ENCODE measurements at places on chromosomes 6 and 20.

GRCh38 chr20:53138454-53139262, 166.5 kb downstream of the TSHZ2 start:
- no peak for DNase-seq

DNA sequence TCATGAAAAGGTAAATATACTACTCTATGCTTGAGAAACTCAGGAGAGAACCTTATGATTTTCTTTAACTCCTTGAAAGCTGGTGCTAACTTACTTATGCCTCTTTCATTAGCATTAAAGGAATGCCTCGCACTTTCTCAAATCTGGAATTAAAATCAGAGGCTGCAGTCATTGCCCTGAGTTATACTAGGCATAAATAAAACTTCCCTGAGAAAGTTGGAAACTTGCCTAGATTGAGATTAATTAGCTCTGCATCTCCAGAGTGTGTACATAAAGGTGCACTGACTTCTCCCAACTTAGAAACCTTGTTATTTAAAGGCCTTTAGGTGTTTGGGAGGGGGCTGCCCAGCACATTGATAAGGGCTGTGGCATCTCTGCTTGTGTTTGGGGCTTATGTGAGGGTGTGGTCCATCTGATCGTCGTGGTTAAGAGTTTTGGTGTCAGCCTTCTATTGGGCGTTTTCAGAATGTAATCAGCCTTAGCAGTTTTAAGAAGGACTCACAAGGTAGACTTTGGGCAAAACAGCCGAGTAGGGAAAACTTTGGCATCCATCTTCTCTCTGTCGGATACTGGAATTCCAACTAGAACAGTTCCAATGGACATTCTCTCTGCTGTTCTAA, 32.1 kb upstream of the CCN6 start:
- no peak for DNase-seq

- DNase-seq: no peak
Observed at GRCh38 chr6:119350952-119351372, 1.4 kb upstream of the MAN1A1 start.

DNA sequence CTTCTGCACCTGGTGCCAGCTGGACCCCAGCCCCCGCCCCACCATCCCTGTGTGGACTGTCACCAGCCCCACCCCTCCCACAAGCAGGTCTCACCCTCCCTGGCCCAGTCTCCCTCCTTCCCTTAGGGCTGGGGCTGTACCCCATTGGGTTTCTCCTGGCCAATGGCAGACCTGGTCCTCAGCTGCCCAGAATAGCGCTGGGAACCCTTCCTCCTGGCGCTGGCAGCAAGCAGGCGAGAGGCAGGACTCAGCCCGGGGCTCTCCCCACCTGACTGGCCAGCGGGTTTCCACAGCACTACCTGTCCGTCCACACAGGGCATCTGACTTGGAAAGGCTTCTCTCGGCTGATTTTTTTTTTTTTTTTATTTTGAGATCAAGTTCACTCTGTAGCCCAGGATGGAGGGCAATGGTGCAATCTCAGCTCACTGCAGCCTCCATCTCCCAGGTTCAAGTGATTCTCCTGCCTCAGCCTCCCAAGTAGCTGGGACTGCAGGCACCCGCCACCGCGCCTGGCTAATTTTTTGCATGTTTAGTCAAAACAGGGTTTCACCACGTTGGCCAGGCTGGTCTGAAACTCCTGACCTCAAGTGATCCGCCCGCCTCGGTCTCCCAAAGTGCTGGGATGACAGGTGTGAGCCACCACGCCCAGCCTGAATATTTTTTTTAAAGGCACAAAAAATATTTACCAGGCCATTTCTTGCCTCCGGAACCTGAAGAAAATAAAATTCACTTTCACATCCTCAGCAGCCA, 21.6 kb upstream of the CHRNA4 start:
- no peak for DNase-seq

- DNase-seq: no peak
Observed at GRCh38 chr6:22965889-22966288, 396.5 kb downstream of the HDGFL1 start.

DNA sequence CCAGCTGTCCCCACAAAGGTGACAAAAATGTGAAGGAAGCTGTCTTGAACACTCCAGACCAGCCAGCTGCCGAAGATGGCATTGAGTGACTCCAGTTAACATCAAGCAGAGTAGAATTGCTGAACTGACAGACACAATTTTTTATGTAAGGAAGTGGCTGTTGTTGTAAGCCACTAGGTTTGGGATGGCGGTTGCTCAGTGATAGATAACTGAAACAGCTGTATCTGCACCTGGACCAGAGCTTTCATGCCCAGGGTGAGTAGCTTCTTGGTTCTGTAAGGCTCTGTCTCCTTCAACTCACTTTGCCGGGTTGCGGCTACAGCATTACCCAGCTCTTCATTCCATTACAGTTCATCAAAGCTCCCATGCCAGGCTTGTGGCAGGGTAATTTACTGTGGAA, 49.7 kb upstream of the DDR1 start:
- no peak for DNase-seq

- DNase-seq: peak; percentile 80
Observed at GRCh38 chr20:36808317-36809257, 35.0 kb upstream of the DSN1 start.

- DNase-seq: no peak
Observed at GRCh38 chr6:116859264-116859663, 17.8 kb upstream of the RFX6 start.

DNA sequence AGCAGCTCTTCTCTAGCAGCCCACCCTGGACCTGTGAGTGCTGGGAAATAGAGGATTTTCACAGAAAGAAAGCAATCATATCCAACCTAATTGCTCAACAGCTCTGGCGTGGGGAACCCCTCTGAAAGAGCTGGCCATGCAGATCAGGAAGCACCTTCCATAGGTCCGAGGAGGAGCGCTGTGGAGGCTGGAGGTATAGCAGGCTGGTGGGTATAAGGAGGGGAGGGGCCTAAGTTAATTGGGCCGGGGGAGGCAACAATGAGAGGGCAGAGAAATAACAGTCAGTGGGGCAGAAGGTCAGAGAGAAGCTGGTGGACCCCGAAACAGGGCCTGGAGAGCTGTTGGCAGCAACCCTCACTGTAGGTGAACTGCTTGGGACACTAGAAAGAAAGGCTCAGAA, 40.8 kb downstream of the SNRNP48 start:
- no peak for DNase-seq

DNA sequence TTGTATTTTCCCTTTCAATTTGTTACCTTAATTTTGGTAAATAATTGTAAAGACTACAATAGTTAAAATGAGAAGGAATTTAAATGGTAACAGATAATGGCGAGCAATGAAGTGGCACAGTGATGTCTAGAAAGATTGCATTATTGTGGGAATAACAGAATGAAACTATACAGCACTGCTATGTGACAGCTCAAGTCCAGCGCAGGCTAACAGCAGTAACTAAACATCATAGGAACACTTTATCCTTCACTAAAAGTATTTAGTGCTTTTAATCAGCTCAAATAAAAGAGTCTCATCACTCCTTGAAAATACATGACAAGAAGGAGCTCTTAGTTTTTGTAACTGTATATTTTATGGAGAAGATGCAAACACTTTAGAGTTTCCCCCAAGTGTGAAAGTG, 190.8 kb downstream of the TENT5A start:
- DNase-seq: no peak

Measured in sciatic nerve (tissue), 2 donors.